Karpas-422 (cell line): ENCODE measurements at places on chromosomes 12 and 14.

DNA sequence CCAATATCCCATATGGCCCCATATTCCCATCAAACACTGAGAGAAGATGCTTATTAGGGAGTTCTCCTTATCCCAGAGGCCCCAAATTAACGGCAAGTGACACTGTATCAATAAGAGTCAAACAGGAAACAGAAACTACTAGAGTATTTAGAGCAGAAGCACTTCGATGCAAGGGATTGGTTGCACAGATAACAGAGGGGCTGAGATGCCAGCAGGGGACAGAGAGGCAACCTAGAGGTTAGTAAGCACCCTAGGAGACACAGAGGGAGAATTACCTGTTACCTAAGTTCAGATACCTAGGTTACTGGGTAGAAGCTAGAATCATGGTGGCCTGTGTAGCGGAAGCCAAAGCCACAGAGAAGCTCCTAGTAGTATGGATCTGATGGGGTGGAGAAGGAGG, 2.9 kb downstream of the HEBP1 start:
- DNase-seq, result no peak

- DNase-seq, result no peak
Measured at GRCh38 chr14:85686908-85687307, 157.0 kb downstream of the FLRT2 start.

GRCh38 chr12:56271031-56271430, 4.3 kb downstream of the COQ10A start:
- peak; percentile 54 for DNase-seq

GRCh38 chr12:59005193-59005955, 85.1 kb upstream of the LRIG3 start:
- DNase-seq, result no peak

- DNase-seq, result no peak
Measured at GRCh38 chr14:90828642-90829487, 12.6 kb upstream of the TTC7B start.

DNA sequence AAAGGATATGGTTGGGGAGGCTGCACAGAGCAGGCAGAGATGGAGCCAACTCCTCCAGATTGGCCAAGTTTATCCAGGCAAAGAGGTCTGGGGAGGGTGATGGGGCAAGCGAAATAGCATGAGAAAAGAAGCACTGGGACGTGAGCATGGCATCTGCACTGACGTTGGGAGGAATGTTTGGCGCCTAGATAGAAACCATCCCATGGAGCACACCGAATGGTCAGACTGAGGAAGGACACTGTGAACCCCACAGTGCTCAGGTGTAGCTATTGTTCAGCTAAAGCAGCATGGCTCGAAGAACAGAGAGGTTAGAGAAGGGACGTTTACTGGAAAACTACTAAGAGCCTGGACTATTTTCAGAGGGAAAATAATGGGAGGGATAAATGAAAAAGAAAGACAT, 387.1 kb downstream of the EMP1 start:
- no peak for DNase-seq

DNA sequence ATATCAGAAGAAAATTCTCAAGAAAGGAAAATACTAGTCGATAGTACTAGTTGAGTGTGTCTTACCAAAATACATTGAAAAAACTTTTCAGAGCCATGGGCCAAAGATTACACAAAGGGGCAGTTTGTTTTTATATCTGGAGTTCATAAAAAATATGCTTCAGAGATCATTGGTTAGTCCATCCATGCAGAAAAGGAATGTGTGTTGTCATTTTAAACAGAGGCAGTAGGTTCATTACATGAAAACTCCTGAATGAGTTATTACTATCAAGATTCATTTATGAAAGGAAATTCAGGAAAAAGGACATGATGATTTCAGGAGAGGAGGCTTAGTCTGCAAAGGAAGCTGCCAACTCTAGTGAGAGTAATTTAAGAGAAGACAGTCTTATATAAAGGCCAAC, 354.8 kb downstream of the AEBP2 start:
- DNase-seq, result no peak

DNA sequence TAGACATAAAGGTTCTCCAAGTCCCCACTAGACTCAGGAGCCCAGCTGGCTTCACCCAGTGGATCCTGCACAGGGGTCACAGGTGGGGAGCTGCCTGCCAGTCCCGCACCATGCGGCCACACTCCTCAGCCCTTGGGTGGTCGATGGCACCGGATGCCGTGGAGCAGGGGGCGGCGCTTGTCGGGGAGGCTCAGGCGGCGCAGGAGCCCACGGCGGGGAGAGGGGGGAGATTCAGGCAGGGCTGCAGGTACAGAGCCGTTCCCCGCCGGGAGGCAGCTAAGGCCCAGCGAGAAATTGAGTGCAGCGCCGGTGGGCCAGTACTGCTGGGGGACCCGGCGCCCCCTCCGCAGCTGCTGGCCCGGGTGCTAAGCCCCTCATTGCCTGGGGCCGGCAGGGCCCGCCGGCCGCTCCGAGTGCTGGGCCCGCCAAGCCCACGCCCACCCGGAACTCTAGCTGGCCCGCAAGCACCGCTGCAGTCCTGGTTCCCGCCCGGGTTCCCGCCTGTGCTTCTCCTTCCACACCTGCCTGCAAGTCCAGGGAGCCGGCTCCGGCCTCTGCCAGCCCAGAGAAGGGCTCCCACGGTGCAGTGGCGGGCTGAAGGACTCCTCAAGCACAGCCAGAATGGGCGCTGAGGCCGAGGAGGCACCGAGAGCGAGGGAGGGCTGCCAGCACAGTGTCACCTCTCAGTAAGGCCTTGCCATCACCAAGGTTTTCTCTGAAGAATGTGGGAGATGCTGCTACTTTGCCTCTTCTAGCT, 58.4 kb upstream of the PPP1R12A start:
- no peak for DNase-seq

DNA sequence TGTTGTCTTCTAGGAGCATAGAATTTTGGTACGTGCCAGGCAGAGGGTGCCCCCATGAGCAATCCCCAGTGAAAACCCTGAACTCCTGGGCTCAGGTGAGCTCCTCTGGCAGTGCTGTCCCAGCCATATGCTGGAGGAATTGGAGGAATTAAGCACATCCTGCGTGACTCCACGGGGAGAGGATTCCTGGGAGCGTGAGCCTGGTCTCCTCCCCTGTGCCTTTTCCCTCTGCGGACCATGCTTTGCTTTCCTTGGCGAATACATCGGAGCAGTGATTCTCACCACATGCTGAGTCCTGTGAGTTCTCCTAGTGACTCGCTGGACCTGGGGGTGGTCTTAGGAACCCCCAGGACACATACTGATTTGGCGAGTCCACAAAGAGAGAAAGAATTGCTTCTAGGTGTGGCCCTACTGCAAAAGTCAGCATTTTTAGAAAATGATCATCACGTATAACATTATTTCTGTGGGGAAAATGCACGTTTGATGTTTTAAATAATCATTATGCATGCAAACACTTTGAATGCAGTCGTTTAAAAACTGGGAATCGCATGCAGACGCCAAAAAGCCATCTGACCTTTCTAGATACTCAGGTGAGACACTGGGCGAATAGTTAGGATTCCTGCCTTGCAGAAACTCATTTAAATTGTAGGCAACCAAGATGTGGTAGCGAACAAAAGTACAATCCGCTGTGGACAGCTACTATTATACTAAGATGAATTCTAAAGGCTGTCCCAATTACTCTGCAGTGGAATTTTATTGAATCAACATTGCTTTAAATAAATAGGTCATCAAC, 370.9 kb downstream of the TMEM132D start:
- DNase-seq, result no peak

- DNase-seq, result no peak
Measured at GRCh38 chr14:81264671-81265070, 43.9 kb upstream of the GTF2A1 start.

DNA sequence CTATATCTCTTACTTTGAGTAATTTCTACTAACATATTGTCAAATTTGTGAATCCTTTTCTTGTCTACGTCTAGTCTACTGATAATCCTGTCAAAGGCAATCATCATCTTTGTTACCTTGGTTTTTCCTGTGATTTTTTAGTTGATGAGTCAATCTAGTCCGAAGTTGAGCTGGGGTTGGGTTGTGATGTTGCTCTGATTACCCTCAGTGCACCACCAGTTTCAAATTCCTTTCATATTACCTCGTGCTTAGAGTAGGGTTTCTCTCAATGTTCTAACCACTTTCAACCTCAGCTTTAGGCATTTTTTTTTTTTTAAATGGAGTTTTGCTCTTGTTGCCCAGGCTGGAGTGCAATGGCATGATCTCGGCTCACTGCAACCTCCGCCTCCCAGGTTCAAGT, 186.8 kb downstream of the BTG1 start:
- no peak for DNase-seq

DNA sequence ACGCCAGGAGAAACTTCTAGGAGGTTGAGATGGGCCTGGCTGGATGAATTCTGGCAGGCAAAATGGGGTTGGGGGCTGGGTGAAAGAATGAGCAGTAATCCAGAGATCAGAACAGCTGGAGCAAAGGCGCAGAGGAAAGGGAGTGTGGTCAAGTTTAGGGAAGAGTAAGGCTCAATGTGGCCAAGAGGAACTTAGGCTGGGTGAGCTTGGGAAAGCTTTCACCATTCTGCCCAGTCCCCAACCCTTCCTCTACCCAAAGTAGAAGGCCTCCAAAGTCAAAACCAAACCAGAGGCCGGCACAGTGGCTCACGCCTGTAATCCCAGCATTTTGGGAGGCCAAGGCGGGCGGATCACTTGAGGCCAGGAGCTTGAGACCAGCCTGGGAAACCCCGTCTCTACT, 10.2 kb upstream of the RABGGTA start:
- DNase-seq, result no peak

DNA sequence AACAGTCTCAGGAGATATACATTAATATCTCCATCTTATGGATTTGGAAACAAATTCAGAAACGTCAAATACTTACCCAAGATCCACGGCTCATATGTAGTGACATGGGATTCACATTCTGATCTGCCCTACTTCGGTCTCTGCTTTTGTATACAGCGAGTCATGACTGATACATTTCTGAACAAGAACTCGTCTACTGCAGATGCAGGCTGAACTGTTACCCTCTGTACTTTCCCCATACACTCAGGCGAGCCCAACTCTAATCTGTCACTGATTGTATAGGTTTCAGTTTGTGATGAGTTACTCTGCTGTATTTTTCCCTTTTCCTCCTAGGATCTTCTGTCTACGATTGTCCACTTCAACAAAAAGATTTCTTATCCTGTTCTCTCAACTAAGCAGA, 441.6 kb downstream of the CCDC91 start:
- DNase-seq, result no peak

DNA sequence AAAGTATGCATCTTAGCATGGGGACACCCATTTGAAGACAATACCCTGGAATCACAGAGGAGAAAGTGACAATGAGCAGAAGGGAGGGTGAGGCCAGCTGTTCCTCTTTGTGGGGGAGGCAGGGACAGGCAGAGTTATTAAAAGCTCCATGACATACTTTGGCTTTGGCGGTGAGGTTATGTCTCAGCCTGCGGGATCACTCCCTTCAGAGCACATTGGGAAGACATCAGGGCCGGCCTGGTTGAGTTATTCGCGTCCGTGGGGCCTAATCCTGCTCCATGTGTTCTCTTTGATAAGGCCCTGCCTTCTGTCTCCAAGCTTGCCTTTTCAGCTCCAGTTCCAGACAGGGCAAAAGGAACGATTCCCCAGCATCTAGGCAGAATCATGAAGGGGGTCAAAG, 98.8 kb upstream of the NTF3 start:
- DNase-seq, result no peak

DNA sequence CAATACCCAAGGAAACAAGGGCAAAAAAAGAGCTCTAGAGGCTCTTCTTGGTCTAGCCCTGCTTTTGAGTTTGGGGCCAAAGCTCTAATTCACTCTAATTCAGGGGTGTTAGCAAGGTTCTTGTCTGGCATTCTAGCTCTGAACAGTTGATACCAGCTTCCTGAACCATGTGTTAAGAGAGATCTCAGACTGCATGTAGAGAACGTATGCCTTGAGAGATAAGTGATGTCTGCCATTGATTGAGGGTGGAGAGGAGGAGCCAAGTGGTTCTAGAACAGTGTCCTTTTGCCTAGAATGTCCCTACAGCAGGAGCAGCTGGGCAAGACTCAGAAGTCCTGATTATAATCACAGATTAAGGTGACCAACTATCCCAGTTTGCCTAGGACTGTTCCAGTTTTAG, 18.2 kb upstream of the POC1B start:
- DNase-seq, result no peak

DNA sequence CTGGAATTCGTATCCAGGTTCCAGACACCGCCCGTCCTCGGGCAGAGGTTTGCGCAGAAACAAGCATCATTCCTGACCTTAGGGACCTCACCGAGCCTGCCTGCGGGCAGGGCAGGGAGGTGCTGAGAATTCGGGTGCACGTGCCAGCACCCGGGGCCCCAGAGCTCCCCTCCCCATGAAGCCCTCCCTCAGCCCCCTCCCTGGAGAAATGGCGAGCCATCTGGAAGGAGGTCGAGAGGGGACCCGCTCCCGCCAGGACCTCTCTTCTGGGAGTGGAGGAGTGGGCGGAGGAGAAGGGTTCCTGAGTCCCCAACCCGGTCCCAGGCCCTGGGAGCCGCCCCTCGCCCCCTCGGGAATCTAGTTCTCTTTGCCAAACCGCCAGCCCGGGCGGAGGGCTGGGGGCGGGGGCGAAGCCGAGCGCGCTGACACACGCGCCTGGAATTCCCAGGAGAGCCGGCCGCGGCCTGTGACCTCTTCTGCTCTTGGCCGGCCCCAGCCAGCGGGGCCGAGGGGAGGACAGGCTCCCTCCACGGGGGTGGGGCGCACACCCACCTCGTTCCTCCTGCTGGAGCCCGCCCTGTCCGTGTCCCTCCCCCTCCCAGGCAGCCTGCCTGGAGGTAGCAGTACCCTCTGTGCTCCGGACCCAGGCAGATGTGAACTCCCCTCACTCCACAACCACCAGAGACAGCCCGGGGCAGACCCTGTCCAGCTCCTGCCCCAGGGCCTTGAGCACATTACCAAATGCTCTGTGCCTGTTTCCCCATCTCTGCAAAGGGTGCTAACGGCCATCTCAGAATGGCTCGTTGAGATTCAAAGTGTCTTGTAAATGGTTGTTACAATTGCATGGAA, 23.0 kb upstream of the GPR132 start:
- DNase-seq, result no peak

GRCh38 chr12:66003951-66004350, 126.6 kb downstream of the LLPH start:
- peak; percentile 49 for DNase-seq

- DNase-seq, result no peak
Measured at GRCh38 chr14:93322929-93323599, 9.8 kb downstream of the BTBD7 start.
